Stimulated activated effector memory CD8-positive, alpha-beta T cell treated with anti-CD3 and anti-CD28 coated beads, Interleukin-12 subunit alpha, Interleukin-12 subunit beta, amount 100 ng/mL, for 72 hours (primary cell): ENCODE measurements at places on chromosomes 6 and 20.

DNA sequence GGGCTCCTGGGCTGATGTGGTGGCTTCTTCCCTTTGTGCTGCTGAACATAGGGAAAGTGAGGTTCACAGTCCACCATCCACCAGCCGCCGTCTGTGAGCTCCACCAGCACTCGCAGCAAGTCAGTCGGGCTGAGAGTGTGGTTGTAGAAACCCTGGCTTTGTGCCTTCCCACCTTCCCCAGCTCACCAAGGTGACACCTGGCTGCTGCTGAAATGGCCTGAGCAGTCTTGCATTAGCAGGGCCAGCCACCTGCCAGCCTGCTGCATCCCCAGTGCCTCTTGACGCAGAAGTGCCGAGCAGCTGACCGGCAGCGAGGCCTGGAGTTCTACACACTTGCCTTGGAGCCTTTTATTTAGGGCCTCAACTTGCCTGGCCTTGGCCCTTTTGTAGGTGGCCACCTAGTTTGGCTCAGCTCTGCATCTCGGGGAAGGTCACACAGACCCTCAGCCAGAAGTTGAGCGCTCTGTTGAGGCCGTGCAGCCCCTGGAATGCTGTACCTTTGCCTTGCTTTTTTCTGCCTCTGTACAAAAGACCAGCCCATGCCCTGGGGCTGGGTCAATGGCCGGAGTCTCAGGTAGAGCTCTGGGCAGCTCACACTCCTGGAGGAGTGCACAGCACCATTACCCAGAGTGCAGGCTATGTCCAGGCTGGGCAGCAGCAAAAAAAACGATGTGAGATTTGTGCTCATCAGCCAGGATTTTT, 76.5 kb downstream of the PTPN1 start:
- no peak for DNase-seq

- no peak for DNase-seq
Observed at GRCh38 chr6:79861023-79861422, 86.3 kb downstream of the ELOVL4 start.

DNA sequence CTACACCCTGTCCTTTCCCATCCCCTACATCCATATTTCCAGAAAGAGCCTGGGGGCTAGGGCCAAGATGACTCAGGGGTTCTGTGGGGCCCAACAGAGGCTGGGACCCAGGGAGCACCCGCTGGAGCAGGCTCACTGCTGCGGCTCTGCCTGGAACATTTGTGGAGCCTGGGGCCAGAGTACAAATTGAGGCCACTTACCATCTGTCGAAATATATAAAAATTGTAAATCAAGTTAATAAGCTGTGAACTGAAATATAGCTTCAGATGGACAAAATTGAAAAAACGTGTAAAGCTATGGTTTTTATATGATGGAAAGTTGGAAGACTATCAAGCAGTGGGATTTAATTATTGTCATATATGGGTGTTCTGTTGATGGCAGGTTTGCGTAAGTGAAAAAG, 82.9 kb upstream of the ATXN1 start:
- no peak for DNase-seq

DNA sequence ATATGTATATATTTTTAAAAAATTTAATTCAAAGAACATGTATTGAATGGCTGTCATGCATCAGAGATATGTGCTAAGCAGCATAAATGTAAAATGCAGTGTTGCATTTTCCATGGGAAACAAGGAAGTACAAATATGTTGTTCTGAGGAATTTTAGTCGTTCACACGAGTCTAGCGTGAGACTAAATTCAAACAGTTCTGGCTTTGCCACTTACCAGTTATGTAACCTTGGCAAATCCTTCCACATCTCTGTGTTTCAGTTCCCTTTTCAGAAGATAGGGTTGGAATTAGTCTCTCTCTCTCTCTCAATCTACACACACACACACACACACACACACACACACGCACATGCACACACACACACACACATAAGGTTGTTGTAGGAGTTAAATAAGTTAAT, 305.4 kb downstream of the UTRN start:
- no peak for DNase-seq

DNA sequence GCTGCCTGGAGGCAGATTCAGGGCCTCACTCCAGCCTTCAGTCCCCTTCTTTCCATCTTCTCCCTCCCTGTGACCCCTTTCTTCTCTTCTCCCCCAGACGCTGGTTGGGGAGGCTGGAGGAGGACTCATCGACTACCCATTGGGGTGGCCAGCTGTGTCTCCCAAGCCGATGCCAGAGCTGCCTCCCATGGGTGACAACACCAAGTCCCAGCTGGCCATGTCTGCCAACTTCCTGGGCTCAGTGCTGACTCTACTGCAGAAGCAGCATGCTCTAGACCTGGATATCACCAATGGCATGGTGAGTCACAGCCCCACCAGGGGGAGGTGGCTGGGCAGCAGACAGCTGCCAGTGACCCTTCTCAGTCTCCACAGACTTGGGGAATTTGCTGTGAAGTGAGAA, 12.9 kb downstream of the BPIFB4 start:
- no peak for DNase-seq

DNA sequence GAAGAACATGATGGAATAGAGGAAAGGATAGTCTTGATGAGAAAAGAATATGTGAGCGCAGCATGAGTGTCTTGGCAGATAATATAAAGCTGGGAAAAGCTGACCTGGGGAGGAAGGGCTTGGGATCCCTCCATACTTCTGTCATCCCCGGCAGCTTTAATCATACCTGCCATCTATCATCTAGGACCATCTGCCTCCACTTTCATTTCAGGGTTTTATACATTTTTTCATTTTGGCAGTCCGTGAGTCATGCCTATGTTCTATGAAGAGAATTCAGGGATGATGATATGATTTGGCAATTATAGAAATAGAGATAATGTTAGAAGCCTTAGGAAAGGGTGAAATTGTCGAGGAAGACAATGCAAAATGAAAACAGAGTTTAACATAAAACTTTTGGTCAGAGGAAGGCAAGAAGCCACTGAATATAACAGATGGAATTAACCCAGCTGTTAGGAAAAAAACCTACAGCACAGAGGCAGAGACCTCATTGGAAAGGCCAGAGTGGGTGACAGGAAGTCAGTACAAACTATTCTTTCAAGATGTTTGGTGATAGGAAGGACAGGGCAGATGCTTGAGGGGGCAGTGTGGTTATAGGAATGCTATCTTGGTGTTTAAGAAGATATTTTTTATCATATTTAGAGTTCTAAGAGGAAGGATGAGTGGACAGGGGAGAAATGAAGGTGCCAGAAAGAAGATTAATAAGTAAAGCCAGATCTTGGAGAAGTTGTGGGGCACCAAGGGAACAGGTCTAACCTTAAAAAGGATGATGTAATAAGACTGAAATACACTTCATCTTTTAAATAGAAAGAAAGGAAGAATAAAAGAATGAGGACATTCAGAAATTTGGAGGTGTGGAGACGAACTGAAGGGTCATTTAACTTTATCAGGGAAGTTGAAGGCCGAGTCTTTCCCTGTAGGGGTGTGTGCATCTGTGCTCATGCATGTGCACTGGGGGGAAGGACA, 37.8 kb downstream of the MARCKS start:
- no peak for DNase-seq

DNA sequence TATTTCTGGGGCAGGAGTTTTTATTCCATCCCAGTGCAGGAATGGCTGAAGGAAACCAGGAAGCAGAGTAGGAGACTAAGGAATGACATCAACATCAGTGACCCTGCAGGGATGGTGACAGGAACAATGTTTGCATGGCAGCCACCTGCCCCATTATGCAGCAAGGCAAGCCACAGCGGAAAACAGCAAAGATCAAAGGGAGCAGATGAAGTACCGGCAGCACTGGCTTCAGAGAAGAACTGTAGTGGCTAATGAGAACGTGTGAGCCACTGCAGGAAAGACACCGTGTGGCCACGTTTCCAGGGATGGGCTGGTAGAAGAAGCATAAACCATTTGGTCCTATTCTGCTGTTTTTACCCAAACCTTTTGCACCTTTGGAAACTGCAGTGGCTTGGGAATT, 52.9 kb upstream of the TAB2 start:
- no peak for DNase-seq

DNA sequence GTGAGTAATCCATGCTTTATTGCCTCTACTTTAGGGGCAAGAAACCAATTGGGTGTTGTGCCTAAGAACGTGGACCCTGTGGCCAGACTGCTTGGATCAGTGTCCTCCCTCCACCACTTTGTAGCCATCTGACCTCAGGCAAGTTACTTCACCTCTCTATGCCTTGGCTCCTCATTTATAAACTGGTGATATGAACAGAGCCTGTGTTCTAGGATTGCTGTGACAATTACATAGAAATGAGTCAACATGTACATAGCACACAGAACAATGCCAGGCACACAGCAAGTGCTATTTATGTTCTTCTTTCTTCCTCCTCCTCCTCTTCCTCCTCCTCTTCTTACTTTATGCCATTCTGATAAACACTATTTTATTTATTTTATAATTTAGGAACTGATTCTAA, 339.4 kb downstream of the CD83 start:
- DNase-seq: no peak

GRCh38 chr6:161094955-161095354, 103.4 kb downstream of the MAP3K4 start:
- no peak for DNase-seq

- DNase-seq: no peak
Observed at GRCh38 chr6:31609519-31610406, 5.3 kb upstream of the AIF1 start.

GRCh38 chr20:2804852-2805688, 4.6 kb upstream of the CPXM1 start:
- DNase-seq: no peak

DNA sequence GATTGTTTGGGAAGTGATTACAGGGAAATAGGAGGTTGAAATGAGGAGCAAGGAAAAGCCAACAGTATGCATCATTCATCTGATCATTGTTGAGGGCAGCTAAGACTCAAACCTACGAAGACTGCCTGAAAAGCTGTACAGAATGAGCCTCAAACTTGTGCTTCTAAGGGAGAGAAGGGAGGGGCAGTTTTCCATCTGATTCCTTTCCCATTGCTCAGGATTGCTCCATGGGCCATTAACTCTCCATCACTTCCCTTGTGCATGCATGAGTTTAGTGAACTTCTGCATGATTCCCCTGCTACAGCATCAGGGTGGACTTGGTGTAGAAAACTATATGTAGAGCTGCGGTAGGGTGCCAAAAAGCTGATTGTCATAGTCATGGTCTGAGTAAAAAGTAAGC, 742.7 kb upstream of the SLC35B3 start:
- DNase-seq: no peak

DNA sequence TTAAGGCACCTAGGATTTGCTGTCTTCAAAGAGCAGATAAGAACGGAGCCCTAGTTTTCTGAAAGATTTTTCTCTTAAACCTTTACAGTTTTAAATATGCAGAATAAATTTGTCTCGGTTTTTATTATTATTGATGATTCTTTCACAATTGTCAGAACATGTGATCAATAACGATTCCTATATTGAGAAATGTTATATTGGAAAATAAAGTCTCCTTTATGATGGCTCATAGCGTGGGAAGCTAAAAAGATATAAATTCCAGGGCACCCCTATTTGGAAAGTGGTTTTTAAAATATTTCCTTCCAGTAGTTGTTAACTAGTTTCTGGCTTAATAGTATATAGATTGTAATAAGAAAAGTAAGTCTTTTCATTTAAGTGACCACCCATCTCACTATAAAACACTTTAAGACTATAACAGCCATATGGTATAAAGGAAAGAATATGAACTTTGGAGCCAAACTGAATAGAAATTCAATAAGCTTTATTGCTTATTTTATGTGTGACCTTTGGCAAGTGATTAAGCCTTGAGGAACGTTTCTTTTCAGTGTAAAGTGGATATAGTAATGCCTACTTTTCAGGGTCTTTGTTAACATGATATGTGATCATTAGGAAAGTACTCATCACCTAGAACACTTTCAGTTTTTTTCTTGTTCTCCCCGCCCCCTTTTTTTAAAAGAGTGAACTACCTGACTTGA, 369.6 kb downstream of the LAMA2 start:
- DNase-seq: no peak

DNA sequence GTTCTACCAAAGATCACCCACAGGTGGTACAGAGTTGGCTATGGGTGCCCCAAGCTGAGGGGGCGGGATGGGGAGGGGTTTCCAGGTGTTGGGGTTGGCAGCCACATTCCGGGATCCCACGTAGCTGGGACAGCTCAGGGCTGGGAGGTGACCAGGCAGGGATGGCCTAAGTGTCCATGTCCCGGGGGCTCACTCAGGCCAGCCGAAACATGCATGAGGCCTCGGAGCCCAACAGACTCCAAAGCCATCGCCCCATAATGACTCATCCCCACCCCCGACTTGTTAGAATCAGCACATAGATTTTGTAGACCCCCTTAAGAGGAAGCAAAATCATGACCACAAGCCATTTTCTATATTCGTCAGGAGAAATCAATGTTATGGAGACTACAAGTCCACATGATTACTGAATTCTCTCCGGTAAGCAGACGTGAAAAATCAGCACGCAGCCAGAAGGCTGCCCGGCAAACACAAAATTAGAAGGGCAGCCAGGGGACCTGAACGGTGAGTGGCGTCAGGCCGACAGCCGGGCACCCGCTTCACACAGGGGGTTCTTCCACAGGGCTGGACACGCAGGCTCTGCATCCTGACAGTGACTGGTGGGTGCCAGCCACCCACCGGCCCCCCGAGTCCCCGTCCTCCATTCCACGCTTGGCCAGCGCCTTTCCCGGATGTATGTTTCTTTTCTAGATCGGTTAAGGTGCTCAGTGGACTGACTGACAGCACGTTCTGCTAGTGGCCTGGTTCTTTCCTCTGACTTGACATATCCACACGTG, 81.2 kb downstream of the RAMACL start:
- DNase-seq: no peak

- no peak for DNase-seq
Observed at GRCh38 chr6:48141975-48142374, 31.0 kb upstream of the PTCHD4 start.

GRCh38 chr6:52790861-52791260, 12.8 kb downstream of the GSTA1 start:
- no peak for DNase-seq

- DNase-seq: no peak
Observed at GRCh38 chr20:46701556-46701955, 7.9 kb upstream of the SLC2A10 start.

- no peak for DNase-seq
Observed at GRCh38 chr6:83221889-83222479, 28.8 kb downstream of the RWDD2A start.

GRCh38 chr20:4332121-4332860, 316.9 kb upstream of the RNF24 start:
- DNase-seq: no peak
